ENCODE measurements at places on chromosomes 2 and 18. TPM values are rescaled to one million over a fixed set of nuclear protein-coding genes. Genes with fewer than 3 reads are reported as not detected.

SCN7A gene
- total RNA-seq: 3.6 TPM

CACNB4 gene
- 5.0 TPM for total RNA-seq

NDUFB3 gene
- 43.2 TPM for total RNA-seq

ACOXL gene
- not detected for total RNA-seq

Measured in aorta (tissue), 5 donors.